ENCODE measurements at places on chromosomes 1 and 21.
A peak's percentile ranks its signal among the peaks of the same experiment; 100 is the strongest.

DNA sequence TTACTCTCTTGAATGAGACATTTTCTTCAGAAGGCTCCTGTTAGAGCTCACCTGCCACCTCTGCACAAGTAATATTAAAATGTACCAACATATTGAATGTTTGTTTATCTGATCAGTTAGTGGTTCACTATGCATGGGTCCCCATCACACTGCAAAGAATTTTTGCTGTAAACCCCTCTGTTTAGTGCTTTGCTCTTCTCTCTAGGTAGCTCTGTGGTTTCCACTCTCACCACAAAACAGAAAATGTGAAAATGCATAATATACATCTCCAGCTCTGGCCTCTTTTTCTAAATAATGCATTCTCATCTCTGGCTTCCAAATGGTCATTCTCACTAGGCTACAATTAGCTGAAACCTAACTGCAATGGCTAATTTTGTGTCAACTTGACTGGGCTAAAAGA lies 176.7 kb downstream of the TRIM33 start:
- DNase-seq: no peak

DNA sequence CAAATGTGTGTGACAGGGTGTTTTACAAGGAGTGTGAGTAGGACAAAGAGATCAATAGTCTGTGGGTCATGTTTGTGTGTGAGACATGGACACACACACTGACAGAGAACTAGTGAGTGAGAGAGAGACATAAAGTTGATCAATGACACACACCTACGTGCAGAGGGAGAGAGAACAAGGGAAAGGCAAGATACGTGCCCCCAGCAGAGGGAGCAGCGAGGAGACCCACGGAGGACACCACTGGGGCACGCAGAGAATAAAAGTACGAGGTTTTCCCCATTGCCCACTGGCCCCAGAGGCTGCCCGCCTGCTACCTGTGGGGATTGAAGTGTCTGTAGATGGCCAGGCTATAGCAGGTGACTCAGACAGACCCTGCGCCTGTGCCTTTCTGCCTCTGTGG lies 130.2 kb upstream of the CSF3R start:
- no peak for DNase-seq

GRCh38 chr21:33696465-33696864 lies 54.2 kb downstream of the ITSN1 start:
- DNase-seq: no peak

DNA sequence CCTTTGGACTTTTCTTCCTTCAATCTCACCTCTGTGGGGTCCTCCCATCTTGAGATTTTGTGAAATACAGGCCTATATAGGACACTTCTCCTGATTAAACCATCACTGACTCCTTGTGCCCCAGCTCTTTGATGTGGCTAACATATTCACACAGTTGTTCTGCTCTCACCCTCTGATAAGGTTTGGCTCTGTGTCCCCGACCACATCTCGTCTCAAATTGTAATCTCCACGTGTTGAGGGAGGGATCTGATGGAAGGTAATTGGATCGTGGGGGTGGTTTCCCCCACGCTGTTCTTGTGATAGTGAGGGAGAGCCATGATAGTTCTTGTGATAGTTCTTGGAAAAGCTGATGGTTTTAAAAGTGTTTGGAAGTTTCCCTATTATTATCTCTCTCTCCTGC lies 19.7 kb downstream of the LRRC7 start:
- DNase-seq: no peak

- DNase-seq: no peak
Observed at GRCh38 chr1:22851517-22851916, 121.1 kb downstream of the LACTBL1 start.

- DNase-seq: no peak
Observed at GRCh38 chr21:37513383-37513782, 146.8 kb downstream of the DYRK1A start.

- DNase-seq: peak; percentile 12
Observed at GRCh38 chr1:28136922-28137613, 39.4 kb downstream of the PTAFR start.

- no peak for DNase-seq
Observed at GRCh38 chr21:25366116-25366515, 241.2 kb downstream of the MRPL39 start.

DNA sequence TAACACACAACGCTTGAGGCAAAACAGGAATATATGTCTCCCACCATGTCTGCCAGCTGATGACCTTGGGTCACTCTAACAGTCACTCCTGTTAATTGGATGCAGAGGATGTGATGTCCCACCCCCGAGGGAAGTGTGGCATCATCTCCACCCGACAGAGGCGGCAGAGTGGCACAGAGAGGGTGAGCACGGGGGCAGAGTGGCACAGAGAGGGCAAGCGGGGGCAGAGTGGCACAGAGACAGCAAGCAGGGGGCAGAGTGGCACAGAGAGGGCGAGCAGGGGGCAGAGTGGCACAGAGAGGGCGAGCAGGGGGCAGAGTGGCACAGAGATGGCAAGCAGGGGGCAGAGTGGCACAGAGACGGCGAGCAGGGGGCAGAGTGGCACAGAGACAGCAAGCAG lies 44.3 kb downstream of the DISP3 start:
- peak; percentile 47 for DNase-seq

Measured in chondrocyte (in vitro differentiated cells).